ENCODE measurements at places on chromosomes 3 and 15.

GRCh38 chr3:197591816-197592215 is 36.0 kb upstream of the BDH1 start:
- DNase-seq = no peak

GRCh38 chr3:128372707-128373533 is 93.8 kb downstream of the DNAJB8 start:
- no peak for DNase-seq

- DNase-seq = no peak
Observed at GRCh38 chr3:9638155-9638554, 11.2 kb upstream of the MTMR14 start.

- no peak for DNase-seq
Observed at GRCh38 chr3:45960289-45960688, 17.0 kb downstream of the CXCR6 start.

- no peak for DNase-seq
Observed at GRCh38 chr15:43440721-43441281, 52.2 kb downstream of the TP53BP1 start.

DNA sequence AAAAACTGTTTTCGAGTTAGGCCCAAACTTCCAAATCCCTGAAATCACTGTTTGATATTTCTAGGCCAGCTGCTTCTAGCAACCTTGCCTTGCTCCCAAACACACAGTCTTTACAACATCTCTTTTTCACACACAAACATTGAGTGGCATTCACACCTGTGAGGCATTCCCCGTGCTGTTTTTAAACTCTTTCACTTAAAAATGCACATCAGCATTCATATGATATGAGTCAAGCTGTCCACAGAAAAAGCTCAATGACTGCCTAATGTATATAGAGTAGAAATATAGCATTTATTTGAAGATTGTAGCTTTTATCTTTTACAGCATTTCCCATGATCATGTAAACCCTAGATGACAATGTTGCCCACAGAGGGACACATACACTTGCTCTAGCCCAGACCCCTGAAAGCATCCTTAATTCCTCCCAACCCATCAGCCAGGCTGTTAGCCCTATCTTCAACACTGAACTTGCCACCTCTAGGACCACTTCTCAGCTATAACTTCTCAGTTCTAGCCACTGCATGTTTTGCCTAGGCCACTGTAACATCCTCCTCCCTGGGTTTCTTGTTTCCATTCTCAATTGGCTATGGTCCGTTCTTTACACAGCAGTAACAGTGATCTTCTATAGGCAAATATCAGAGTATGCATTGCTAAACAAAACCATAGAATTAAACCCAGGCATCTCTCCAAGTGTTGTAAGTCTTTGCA is 782.6 kb downstream of the DIPK2A start:
- no peak for DNase-seq

- DNase-seq = no peak
Observed at GRCh38 chr3:193997228-193998122, 138.5 kb upstream of the HES1 start.

DNA sequence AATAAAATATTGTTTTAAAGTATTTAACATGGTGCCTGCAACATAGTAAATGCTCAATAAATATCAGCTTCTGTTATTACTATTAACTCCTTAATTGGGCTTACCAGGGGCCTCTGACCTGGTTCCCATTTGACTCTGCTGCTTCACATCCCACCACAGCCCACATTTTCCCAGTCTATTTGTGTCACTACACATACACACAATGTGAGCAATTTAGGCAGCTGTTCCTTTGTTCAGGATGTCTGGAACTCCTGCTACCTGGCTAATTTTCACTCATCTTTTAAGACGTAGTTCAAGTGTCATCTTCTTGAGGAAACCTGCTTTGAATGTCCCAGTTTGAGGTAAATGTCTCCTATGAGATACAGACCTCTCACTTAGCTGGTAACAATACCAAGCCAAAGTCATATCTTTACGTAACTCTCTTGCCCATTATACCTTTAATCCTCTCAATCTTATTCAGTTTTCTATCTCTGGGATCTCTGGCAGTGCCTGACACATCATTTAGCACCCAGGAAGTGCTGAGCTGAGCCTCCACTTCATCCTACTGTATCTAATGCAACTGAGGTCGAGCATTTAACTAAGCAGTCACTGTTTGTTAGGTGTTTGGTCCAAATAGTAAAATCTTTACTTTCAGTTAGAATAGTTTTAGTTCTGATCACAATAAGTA is 4.4 kb downstream of the TGFBR2 start:
- DNase-seq = no peak

DNA sequence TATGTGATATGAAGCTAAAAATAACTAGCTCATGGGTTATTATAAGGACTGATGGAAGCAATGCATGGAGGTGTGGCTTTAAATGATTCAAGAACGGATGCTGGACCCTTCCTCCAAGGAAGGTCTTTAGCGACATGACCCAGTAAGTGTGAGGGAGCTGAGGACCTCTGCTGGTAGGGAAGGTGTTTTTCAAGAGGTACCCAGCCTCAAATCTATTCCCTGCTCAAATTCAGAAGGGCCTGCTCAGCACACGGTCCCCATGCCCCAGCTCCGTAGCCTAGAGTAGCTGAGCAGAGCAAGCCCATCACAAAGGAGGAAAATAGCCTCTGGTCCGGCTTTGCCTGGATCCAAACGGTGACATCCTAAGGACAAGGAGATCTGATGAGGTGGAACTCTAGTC is 266.2 kb upstream of the IGF1R start:
- DNase-seq = no peak

DNA sequence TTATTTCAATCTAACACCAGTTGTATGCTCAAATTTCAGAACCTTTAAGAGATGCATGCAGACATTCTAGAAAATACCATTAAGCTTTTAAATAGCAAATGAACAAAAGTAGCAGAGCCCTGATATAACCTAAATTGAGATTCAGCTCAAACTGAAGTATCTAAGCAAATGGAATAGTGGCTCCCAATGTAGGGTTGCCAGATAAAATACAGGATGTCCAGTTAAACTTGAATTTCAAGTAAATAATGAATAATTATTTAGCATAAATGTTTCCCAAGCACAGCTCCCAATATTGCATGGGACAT is 171.1 kb upstream of the ATP11B start:
- DNase-seq = no peak

DNA sequence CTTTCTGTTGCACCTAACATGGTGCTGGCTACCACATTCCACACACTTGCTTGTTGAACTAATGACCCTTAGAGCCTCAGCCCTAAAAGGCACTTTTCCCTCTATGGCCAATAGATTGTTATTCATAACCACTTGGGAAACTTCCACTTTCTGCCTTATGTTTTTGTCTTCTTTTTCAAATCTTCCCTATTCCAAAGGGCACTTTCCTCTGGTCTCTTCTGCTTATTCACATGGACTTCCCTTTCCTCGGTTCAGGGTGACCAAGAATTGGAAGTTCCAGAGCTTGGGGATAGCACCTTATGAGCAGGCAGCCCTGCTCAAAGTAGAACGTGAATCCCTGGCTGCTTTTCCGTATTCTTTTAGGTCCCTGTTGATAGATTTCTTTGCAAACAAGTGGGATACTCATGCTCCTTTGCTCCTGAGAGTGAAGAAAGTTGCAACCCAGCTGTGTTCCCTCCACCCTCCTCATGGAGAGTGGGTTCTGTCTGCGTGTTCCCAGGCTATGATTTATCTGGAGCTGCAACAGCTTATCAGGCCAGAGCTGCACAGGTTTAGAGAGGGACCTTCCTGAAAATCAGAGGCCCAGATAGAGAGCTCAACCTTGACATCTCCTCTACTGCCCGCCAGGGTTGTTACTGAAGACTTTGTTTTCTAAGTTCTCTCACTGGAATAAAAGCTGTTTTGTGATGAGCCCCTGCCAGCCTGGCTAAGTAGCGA is 58.8 kb upstream of the MYZAP start:
- DNase-seq = no peak

GRCh38 chr15:68583936-68584755 is 5.4 kb downstream of the CORO2B start:
- no peak for DNase-seq

GRCh38 chr15:75758071-75758872 is 45.6 kb upstream of the CSPG4 start:
- peak; percentile 34 for DNase-seq

GRCh38 chr3:14448756-14449727 is 46.6 kb downstream of the SLC6A6 start:
- DNase-seq = no peak

DNA sequence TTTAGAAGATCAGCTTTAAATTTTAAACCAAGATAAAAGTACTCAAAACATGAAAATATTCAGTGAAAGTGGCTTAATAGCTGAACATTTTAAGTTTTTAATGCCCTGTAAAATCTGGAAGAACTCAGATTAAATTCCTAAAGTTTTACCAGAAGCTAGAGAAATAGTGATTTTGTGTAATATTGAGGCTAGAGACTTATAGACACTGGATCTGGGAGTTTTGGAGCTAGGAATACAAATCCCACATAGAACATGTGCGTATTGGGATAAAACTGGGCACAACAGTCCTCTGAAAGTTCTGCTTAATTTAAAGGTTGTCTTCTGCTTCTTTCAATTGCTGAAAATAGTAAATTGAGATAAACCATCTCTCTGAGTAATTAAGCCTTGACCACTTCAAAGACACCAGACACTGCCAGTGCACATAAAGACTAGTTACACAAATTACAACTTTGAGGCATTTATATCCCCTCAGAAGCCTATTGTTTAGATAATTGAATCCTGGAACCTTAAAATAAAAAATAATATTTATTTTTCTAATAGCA is 1382.5 kb downstream of the OTOL1 start:
- no peak for DNase-seq

DNA sequence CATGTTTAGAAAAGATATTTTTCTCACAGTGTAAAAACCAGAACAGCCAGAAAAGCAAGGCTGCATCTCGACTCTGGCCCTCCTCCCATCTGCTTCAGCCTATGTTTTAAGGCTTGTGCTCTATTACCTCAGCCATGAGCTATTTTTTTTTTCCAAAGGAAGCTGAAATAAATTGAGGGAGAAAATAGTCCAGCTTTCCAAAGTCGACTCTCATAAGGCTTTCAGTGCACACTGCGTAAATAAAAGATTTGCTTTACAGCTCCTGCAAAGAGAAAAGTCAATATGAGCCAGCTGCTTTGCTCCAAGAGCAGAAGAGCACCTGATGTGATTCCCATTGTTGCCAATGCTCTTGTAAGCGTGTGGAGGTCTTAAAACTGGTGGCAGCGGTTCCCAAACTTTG is 26.7 kb downstream of the SCG3 start:
- no peak for DNase-seq

DNA sequence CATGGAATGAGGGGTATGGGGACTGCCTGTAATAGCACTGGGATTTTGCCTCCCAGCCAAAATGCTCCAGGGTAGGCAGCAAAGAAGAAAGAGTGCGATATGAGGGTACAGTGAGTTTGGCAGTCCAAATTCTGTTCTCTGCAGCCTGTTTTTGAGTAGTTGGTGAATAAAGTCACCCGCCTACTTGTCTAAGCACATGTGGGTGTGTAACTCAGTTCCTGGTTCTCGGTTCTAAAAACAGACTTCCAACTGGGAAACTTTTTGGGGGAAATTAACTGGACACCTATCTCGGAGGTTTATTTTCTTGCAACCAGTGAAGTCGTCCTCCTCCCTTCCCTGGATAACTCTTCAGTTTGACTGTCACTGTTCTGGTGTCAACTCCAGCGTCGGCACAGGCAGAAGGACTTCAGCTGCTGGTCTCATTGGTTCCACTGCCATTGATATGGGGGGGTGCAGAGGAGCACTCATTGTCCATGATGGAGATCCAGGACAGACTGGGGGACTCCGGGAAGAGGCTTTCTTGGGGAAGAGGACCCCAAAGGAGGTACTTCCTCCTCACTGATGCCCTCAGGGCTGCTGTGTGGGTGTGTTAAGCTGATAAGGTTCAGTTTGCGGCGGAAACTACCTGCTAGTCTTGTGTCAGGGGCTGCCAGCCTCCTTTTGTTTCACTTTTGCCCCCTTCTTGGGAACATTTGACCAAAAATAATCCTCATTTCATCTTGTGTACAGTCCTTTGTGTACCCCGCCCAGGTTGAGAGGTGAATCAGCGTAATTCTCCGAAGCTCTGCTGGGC is 13.2 kb downstream of the GHRL start:
- no peak for DNase-seq

GRCh38 chr15:50066202-50066601 is 52.8 kb downstream of the ATP8B4 start:
- DNase-seq = no peak

Measured in stimulated activated CD8-positive, alpha-beta memory T cell treated with anti-CD3 and anti-CD28 coated beads, Interleukin-4, amount 100 ng/mL, for 24 hours (primary cell).